ENCODE measurements at places on chromosomes 3 and 15.
A peak's percentile ranks its signal among the peaks of the same experiment; 100 is the strongest.

DNA sequence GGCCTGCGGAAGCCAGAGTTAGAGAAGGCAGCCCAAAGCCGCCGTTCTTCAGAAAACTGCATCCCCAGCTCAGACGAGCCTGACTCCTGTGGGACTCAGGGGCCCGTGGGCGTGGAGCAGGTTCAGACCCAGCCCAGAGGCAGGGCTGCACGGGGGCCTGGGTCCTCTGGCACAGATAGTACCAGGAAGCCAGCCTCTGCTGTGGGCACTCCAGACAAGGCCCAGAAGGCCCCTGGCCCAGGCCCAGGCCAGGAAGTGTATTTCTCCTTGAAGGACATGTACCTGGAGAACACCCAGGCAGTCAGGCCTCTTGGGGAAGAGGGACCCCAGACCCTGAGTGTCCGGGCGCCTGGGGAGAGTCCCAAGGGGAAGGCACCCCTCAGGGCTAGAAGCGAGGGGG is 23.1 kb downstream of the ALPK3 start:
- DNase-seq = no peak

DNA sequence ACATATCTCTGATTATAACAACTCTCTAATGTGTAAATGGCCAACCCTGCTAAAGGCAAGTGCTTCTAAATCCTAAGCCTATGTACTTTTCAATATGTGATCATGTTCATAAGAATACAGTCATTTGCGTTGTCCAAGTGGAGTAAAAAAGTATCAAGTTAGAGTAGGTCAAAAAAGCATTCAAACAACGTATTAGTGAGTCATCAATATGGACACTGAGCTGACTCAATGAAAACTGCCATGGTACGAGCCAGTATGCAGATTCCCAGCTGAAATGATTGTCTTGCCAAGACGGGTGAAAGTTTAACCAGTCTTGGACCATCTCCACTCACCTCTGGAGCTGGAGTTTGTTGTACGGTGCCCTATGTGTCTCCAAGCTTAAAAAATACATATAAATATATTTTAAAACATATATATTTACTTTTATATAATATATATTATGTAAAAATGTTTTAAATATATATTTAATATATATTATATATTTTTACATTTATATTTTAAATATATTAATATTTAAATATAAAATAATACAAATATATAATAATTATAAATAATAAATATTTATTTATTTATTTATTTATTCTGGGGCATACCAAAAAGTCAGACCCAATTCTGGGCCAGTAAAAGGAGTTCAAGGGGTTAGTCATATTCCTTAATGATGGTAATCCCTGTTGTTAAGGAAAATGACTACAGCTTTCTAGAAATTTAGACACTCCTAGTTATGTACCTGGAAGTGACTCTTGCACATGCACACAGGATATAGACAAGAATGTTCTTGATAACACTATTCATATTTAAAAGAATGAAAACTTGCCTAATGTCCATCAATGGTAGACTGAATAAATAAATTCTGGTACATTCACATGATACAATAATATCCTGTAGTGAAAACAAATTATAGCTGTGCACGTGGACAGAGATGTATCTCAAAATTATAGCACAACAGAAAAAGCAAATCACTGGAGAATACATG is 27.2 kb downstream of the PLSCR4 start:
- no peak for DNase-seq

DNA sequence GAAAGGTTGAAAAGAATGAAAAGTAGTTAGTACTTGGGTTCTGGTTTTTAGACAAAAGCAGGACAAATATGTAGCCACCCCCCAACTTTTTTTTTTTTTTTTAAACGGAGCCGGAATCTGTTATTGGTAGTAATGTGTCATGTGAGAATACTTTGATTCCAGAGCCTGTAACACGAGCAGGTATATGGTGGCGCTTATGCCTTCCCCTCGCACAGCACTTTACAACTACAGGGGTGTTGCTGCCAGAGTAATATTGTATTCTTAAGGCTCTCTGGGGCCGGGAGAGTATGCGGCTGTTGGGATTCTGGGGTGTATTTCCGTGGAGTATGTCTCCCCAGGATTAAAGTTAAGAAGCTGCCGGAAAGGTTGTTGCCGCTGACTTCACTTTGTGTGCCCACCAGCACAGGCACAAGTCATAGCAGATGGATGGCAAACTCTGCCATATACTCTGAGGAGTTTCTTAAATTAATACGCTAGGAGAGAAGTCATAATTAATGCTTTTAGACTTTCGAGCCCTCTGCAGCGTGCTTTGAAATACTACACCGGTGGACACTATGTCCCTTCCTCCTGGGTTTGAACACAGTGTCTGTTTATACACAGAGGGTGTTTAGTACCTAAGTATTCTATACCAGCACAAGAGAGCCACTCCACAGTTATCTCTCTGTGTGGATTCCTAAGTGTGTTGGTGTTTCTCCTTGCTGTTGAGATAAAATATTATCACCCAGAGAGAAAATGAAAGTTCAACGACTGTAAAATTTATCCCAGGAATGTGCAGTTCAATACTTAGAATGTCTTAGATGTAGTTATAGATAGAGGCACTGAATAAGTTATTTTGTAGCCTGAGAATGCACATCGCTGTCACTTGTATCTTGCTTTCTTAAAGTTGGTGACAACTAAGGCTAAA is 1.4 kb downstream of the MBNL1 start:
- peak; percentile 28 for DNase-seq

GRCh38 chr3:127750226-127751031 is 71.9 kb downstream of the MGLL start:
- no peak for DNase-seq

All from NCI-H345 (cell line).